NCI-H1694 treated with DMSO at 0.1 percent for 48 hours (cell line): ENCODE measurements at places on chromosomes 5 and 9.

DNA sequence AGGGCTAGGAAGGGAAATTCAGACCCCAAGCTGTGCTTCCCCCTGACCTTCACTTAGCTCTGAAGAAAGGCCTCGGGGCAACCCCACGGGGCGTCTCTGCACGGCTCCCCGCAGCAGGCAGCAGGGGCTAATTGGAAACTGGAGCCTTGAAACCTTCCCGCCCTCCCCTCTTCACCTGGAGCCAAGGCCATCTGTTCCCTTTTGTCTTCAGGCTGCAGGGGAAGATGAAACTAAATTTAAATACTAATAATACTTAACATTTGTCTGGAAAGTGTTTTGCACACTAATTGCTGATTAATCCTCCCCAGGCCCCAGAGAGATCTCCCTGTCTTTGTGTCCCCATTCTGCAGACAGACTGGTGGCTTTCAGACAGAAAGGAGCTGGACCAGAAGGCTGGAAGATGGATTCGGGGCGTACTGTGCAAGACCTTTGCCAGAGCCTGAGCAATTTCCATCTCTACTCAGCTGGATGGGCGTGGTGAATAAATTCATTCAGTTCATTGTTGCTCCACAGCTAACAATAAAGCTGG lies 34.1 kb upstream of the CPLX2 start:
- DNase-seq, result peak; percentile 92

- no peak for DNase-seq
Measured at GRCh38 chr5:116652196-116652729, 77.6 kb upstream of the SEMA6A start.

GRCh38 chr9:105281926-105282325 lies 37.5 kb downstream of the SLC44A1 start:
- DNase-seq, result no peak

GRCh38 chr9:19441730-19442129 lies 32.9 kb downstream of the ACER2 start:
- DNase-seq, result no peak

- no peak for DNase-seq
Measured at GRCh38 chr9:15304632-15305031, 2.4 kb downstream of the TTC39B start.

DNA sequence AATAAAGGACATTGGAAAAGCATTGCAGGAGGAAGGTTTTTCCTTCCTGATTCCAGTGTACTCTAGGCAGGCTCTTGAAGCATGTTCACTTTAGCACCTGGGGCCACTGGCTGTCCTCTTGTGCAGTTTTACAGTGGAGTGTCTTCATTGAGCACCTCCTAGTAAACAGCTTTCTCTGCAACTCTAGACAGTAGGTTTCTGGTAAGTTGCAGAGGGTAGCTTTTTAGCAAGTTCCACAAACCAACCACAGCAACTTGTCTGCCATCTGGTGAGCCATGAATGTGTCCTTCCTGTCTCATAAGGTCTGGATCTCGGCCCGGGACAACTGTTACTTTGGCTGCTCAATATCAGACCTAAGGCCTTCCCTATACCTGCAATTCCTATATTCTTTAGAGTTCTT lies 488.0 kb downstream of the MAN2A1 start:
- no peak for DNase-seq

DNA sequence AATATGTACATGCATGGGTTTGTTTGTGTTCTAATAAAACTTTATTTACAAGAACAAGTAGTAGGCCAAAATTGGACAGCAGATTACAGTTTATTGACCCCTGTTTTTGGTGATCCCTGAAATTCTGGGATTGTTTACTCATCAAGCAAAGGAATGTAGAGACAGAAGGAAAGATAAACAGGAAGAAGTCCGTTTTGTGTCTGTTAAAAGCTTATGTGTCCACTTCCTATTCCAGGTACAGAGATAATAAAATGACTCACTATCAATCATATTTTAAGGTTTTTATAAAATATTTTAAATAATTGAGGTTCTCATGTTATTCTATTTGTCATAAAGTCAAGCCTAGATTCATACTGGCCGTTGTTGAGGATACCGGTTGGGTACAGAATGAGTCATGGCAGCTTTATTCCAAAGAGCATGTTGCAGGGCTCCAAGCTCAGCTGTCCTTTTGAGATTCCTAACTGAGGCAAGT lies 214.9 kb upstream of the DAB2 start:
- no peak for DNase-seq

DNA sequence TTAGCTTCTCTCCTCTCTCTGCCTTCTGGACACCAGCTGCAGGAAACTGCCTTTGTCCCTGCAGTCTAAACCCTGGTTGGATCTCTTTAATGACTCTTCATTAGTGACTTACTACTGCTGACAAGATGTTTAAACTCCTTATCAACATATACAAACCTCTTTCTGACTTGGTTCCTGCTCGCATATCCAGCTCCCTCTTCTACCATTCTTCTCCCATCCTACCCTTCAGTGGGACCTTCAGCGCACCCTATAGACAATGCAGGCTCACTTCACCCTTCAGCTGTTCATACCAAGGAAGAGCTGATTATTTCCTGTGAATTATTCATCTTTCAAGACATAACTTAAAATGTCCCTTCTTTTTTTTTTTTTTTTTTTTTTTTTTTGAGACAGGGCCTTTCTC lies 436.5 kb downstream of the KIAA0825 start:
- DNase-seq, result no peak

DNA sequence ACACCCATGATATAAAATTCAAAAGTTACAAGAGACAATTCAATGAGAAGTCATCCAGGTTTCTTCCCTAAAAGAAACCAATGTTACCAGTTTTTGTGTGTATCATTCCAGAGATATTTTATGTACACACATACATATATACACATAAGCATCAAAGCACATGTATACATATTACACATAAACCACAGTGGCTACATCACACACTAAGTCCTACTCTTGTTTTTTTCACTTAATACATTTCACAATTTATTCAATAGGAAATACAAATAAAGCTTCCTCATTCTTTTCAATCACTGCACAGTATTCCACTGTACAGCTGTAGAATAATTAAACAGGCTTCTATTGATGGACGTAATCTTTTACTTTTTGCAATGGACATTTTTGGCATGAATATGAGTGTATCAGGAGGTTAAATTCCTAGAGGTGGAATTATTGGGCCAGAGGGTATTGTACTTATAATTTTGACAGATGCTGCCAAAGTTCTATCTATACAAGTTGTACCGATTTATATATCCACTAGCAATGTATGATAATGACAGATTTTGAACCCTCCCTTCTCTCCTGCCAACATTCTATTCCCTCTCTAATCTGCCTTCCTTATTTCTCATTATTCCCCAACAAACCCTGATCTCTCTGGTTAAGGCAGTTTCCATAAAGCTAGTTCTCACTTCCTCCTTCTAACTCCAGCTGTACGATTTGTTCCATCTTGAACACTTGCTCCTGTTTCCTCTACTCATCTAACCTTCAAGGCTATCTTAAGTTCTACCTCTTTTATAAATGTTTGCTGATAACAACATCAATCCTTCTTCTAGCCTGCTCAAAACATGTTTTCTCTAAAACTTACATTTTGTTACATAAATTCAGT lies 35.2 kb downstream of the MRPS27 start:
- no peak for DNase-seq

- no peak for DNase-seq
Measured at GRCh38 chr5:68037546-68037945, 178.0 kb upstream of the PIK3R1 start.

DNA sequence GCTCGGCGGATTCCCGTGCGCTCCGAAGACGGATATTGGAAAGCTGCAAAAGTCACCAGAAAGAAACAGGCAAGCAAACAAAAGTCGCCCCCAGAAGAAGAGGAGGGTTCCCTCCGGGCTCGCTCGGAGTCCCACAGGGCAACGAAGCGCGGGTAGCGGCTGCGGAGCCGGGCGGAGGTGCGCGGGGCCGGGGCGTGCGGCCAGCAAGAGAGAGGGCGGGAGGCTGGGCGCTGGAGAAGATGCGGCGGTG lies at the start of gene FBN2:
TSS of gene FBN2 (minus strand) at position 246 of the 250 bp plus-strand sequence. CDS start 642 bp downstream, outside the sequence.
- no peak for DNase-seq

- DNase-seq, result no peak
Measured at GRCh38 chr5:54385994-54386393, 69.5 kb upstream of the HSPB3 start.

DNA sequence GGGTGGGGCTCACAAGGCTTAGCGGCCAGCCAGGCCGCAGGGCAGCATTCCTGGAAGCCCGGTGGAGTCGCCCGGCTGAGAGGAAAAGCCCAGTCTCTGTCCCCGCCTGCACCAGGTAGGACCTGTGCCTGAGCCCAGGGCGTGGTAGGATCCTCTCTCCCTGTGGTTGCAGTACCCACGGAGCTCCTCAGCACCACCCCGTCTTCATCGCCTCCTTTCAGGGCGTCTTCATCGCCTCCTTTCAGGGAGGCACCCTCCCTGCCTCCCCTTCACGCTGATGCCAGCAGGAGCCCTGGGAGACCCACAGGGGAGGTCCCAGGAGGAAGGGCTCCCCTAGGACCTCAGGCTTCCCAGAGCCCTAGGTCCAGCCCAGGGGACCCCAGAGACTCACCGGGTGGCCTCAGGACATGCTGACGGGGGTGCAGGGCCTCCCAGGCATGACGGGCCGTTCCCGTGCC lies 53.3 kb upstream of the NOTCH1 start:
- no peak for DNase-seq

- peak; percentile 35 for DNase-seq
Measured at GRCh38 chr9:83198371-83198770, 135.4 kb upstream of the RASEF start.

- no peak for DNase-seq
Measured at GRCh38 chr9:68428481-68428880, 72.1 kb downstream of the PGM5 start.

GRCh38 chr5:108036482-108036881 lies 345.4 kb downstream of the FBXL17 start:
- no peak for DNase-seq

DNA sequence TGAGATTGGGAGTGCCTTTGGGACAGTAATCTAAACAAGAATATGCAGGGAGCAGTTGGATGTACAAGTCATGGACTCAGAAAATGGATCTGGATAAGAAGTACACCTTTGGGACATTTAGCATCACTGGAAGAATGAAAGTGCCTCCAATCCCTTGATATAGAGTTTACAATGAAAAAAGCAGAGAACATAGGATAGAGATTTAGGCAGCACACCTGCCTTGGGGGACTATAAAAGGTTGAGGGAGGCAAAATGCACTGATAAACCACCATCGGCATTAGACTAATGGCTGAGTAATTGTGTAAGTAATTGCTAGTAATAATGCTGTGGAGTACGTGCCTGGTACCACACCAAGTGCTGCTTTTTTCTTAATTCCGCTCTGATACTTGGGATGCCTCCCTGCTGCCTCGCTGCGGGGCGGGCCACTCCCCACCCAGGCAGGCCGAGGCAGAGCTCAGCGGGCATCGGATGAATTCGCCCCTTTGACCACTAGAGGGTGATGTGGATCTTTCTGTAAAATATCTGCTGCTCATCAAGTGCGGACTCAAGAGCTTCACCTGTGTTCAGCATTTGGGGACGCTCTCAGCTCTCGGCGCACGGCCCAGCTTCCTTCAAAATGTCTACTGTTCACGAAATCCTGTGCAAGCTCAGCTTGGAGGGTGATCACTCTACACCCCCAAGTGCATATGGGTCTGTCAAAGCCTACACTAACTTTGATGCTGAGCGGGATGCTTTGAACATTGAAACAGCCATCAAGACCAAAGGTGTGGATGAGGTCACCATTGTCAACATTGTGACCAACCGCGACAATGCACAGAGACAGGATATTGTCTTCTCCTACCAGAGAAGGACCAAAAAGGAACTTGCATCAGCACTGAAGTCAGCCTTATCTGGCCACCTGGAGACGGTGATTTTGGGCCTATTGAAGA lies 99.9 kb downstream of the ANKRD18B start:
- peak; percentile 73 for DNase-seq

- DNase-seq, result no peak
Measured at GRCh38 chr5:50501491-50502228, 60.6 kb upstream of the EMB start.

GRCh38 chr5:15596936-15597335 lies 97.0 kb downstream of the FBXL7 start:
- DNase-seq, result no peak

DNA sequence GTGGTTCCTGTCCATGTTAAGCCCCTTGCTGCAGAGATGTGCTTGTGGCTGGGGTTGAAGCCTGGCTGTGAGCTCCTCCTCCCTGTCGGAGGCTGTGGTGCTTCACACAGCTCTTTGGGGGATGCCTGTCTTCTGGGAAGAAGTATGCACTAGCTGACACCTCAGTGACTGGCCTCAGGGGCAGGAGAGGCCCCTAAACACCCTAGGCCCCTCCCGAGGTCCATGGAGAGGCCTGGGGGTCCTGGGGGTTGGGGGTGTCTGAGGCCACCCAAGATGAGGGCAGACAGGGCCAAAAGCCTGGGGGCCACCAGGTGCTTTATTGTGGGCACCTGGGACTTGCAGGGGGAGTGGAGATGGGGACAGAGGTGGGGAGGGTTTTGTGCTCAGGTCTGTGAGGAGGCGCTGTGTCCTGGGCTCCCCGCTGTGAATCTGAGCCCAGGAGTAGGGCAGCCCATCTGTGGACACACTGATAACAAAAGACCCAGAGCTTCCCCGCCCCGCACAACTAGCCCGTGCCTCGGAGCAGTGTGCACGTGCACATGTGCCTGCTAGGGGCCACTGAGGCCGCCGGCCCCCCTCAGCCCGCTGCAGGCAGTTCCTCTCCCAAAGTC lies 92.0 kb downstream of the PHF2 start:
- no peak for DNase-seq
